NCI-H1694 treated with DMSO at 0.1 percent for 48 hours (cell line): ENCODE measurements at places on chromosomes 5 and 9.

DNA sequence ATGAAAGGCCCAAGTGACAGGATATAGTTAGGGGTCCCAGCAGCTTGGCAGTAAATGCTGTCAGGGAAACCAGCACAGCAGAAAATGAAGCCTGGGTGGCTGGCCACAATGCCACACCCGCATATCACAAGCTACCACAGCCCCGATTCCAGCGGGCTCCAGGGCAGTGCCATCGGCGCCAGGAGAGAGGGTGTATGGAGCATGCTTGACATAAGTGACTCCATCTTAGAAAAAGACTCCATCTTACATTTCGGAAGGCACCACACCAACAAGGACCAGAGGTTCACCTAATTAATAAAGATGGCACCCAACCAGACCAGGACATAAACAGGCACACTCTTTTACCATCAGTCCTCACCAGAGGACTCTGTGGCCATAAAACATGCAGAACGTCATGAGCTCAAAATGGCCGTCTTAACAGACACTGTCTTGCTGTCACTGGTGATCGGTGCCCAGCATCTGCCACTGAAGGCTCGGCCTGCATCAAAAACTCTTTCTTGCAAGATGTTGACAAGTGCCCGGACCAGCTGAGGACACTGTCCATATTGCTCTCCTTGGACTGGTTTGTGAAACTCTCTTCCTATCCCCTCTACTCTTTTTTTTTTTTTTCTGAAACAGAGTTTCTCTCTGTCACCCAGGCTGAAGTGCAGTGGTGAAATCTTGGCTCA lies 67.4 kb upstream of the SPIN1 start:
- no peak for DNase-seq

GRCh38 chr5:16064135-16064893 lies 115.3 kb downstream of the MARCHF11 start:
- no peak for DNase-seq

GRCh38 chr9:129078691-129079503 lies 2.0 kb upstream of the DOLPP1 start:
- DNase-seq, result no peak

- DNase-seq, result no peak
Observed at GRCh38 chr5:57550132-57550531, 67.5 kb upstream of the ACTBL2 start.

GRCh38 chr5:61614606-61615005 lies 282.5 kb downstream of the ZSWIM6 start:
- no peak for DNase-seq

DNA sequence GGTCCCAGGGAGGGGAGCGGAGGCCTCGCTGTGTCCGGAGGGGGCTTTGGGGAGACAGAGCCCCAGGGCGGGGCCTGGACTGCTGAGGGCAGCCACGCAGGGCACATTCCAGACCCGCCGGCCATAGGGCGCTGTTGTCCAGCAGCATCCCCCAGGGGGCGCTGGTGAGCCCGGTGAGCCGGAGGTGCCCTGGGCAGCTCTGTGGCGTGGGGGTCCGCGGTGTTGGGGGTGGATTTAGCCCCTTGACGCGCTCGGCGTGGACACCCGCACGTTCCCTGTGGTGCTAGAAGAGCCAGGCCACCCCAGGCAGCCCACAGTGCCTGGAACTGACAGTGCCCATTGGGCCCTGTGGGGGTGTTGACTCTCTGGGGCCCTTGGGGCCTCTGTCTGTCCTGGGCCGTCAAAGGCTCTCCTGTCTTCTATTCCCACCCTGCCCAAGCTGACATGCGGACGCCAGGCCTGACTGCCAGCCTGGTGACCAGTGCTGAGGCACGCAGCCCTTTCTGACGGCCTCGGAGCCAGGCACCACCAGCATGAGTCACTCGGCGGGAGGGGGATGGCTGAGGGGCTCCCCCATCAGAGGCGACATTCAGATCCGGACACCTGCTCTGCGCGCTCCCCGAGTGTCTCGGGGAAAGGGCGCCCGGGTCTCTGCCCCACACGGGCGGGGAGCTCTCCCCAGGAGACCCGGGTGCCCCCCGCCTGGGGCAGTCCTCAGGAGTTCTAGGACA lies 23.9 kb downstream of the TPPP start:
- no peak for DNase-seq

- no peak for DNase-seq
Observed at GRCh38 chr5:143262393-143263174, 140.9 kb downstream of the NR3C1 start.

DNA sequence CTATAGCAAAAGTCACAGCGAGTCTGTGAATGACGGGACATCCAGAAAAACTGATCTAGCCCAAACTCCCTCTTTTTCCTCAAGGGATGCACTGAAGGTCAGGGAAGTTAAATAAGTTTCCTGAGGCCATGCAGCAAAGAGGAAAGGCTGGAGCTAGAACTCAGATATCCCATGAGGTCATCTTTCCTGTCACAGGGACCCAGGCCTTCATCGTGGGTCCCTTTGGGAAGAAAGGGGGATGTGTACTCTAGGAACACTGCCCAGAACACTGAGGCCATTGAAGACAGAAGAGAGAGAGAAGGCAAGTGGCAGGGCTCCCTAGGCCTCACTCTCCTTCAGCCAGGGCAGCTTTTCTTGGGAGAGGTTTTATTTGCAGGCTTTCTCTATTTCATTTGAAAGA lies 182.0 kb downstream of the EBF1 start:
- DNase-seq, result no peak

DNA sequence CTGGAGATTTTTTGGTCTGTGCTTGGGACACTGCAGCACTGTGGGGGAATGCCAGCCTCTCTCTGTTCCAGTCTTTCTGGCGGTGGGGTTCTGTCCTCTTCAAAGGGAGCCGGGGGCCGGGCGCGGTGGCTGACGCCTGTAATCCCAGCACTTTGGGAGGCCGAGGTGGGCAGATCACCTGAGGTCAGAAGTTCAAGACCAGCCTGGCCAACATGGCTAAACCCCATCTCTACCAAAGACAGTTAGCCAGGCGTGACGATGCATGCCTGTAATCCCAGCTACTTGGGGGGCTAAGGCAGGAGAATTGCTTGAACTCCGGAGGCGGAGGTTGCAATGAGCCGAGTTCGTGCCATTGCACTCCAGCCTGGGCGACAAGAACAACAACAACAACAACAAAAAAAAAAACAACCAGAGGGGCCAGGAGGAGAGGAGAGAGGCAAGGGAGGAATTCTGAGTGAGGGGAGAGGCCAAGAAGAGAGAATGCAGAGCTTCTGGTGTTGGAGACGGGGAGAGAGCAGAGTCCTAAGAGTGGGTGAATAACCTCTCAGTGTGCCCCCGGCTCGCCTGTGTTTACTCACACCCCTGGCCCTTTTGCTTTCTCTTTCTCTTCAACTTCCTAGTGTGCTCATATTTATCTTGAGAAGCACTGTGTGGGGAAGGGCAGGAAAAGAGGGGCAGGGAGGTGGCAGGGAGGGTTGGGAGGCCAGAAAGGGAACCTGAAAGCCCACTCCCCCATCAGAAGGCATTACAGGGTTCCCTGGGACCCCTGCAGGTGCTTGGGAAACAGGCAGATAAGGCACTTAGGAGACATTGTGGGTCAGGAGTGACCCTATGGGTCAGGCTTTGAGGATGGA lies 3.2 kb upstream of the SET start:
- DNase-seq, result no peak

DNA sequence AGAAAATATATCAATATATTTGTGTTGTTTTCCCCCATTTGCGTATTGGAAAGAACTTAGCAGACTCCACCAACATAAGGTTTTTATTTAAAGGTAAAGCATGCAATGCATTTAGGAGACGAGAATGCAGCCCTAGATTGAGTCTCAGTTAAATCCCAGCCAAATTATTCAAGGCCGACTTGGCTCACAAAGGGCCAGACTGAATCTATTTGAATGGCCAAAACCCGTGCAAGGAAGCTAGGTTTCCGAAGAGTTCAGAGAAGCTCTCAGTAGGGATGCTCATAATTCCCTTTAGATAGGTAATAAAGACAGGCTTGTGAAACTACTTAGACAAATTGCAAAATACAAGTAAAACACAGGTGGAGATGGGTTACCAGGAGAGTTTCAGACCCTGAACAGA lies 520.3 kb downstream of the CDH9 start:
- no peak for DNase-seq

- no peak for DNase-seq
Observed at GRCh38 chr9:123739387-123739786, 190.5 kb downstream of the DENND1A start.

- no peak for DNase-seq
Observed at GRCh38 chr5:148981353-148981752, 81.5 kb downstream of the SH3TC2 start.

DNA sequence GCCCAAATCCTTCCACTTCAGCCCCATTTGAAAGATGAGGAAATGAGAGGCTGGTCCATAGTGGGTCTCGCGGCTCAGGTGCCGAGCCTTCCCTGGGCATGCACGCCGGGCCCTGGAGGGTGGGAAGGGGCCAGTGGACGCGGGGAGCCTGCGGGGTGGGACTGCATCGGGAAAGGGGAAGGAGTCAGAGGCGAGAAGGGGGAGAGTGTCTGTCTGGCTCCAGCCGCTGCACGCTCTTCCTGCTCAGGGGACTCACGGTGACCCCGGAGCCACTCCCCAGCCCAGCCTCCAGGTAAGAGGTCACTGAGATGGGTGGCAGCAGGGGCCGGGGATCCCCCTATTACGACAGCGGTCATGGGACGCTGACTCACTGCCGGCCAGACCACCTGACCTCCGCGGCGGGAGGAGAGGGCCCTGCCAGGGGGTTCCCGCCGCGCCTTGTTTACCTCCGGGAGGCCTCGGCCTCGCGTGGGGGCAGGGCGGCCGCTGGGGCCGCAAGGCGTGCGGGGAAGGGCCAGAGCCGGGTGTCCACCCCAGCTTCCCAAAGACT lies 1.9 kb upstream of the SQSTM1 start:
- DNase-seq, result no peak
